ENCODE measurements at places on chromosomes 1 and 21.

DNA sequence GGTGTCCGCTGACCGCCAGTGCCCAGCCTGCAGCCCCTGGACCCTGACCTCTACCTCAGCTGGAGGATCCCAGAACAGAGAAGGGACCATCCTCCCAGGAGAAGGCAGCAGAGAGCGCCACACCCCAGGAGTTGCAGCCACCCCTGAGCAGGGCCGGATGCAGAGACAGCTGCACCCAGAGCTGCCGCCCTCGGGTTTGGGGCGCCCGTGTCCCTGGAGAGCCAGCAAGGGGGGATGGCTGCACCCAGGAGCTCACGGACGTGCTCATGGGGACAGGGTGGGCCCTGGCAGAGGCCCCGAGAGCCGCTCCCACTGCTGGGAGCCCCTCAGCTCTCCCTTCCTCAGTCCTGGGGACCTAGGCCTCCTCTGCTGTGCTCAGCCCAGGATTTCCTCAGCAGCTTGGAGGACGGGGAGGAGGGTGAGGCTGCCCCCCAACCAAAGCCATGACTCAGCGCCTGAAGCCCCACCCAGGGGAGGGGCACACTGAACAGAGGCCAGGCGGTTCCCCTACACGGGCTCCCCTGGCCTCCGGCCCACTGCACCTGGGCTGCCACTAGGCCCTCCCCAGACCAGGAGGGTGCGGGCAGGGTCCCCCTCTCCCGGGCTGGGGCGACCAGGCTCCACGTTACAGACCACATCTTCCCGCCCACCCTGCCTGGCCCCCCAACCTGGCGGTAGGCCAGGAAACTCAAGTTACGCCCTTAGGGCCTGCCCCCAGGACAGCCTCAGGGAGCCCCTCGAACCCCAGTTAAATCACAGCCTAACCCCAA lies 2.2 kb downstream of the ACAP3 start:
- DNase-seq: peak; percentile 66

DNA sequence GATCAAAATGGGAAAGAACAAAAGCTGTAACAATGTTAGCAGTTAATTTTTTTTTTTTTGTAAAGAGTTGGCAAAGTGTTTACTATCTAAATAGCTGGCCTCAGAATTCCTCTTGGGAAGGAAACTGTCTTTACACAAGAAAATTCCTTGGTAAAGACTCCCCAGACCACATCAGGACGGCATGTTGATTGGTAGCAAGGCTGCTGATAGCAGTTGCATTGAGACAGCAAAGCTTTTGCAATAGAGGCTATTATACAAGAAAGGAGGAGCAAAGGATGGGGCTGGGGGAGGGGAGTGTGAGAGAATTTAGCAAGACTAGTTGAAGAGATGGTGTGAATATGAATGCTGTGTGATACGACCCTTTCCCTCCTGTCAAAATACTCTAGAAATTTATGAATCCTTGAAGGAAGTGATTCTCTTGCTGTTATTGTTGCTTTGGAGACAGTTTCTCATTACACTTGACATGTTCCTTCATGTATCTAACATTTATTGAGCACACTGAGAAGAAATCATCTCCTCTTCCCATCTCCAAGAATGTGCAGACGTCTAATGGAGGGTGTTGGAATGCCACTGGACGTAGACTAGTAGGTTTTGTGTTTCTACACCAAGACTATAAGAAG lies 355.6 kb downstream of the SIPA1L2 start:
- DNase-seq: no peak

DNA sequence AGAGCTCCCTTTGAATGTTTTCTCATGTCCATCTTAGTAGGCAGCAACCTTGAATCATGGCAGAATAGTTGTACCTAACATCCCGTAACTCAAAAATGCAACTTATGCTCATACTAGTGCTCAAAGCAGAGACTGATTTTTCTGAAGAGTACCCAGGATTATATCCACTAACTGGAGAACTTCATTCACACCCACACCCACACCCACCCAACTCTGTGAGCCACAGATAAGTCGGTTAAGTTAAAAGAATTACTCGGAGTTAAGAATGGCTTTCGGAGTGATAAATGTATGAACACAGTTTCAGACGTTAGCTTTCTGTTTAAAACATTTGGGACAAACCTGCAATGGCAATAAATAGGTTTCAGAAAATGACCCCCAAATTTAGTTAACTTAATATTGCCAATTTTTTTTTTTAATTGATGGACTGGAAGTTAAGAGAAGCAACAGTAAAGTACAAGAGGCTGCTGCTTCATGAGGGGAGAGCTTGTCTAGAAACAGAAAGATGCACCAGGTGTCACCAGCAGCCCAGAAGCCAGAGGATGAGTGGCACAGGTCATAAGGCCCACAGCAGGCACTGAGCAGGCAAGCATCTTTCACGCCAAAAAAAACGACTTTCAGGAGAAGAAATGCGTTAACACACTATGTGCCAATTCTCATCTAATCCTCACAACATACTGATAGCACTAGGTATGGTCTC lies 48.4 kb upstream of the C1orf198 start:
- DNase-seq: no peak

DNA sequence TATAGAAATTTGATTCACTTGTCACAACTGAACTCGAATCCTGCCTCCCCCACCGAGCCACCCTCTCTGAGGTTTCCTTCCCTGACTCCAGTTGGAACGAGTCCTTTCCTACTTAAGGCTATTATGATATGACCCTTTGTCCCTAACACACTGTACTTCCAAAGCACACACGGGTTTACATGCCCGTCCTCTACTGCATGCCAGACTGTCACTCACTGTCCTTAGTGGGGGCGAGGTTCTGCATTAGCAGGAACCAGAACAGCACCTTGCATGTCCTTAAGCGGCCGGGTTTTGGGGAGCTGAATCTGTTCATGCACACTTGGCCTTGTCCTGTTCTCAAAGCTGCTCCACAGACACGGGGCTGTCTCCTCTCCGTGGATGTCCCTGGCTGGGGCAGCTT lies 164.6 kb upstream of the KCNJ6 start:
- DNase-seq: no peak

GRCh38 chr1:93438716-93439115 lies 9.2 kb upstream of the FNBP1L start:
- no peak for DNase-seq

- DNase-seq: no peak
Observed at GRCh38 chr1:30315185-30315960, 408.0 kb downstream of the MATN1 start.

GRCh38 chr1:201609661-201610318 lies 70.9 kb downstream of the NAV1 start:
- DNase-seq: no peak

DNA sequence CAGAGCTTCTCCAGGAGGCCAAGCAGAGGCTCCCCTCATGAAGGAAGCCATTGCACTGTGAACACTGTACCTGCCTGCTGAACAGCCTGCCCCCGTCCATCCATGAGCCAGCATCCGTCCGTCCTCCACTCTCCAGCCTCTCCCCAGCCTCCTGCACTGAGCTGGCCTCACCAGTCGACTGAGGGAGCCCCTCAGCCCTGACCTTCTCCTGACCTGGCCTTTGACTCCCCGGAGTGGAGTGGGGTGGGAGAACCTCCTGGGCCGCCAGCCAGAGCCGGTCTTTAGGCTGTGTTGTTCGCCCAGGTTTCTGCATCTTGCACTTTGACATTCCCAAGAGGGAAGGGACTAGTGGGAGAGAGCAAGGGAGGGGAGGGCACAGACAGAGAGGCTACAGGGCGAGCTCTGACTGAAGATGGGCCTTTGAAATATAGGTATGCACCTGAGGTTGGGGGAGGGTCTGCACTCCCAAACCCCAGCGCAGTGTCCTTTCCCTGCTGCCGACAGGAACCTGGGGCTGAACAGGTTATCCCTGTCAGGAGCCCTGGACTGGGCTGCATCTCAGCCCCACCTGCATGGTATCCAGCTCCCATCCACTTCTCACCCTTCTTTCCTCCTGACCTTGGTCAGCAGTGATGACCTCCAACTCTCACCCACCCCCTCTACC lies 19.1 kb downstream of the CSF1 start:
- DNase-seq: no peak

DNA sequence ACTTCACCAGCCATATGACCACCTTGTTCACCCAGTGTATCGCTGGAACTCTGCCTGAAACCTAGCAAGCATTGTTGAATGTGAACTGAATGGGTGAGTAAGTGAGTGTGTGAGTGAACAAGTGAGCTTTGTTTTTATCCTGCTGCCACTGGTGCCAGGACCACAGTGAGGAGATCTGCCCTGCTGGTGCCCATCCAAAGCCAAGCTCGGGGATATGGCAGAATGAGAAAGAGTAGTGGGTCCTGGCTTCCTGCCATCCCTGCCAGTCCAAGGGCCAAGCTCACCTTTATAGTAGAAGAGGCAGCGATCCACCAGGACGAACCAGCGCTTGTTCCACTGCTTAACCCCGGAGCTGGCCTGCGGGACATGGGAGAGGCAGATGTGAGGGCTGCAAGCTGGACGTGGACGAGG lies 53.4 kb upstream of the GOLT1A start:
- DNase-seq: no peak

- DNase-seq: no peak
Observed at GRCh38 chr1:61087571-61087970, 5.2 kb downstream of the NFIA start.

GRCh38 chr1:227766015-227766634 lies 30.9 kb downstream of the SNAP47 start:
- DNase-seq: peak; percentile 66

DNA sequence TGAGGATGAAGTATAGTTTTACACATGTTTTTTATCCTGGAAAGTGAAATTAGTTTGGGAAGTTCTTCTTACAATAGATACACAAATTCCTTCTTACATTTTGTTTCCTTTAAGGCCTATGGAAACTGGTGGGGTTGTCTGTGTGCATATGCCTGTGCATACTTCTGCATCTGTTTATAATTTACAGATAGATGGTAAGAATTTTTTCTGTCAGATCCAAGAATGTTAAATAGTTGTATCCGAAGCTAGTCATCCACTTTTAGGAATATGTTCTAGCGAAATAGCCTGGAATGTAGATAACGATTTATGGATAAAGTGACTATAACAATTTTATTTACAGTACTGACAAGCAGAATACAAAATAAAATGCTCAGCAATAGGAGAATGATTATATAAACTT lies 194.1 kb downstream of the ROR1 start:
- DNase-seq: no peak

- peak; percentile 32 for DNase-seq
Observed at GRCh38 chr1:94237291-94238226, at the start of gene ARHGAP29. Gene ARHGAP29 (minus strand): TSS chr1:94237584. CDS start chr1:94231611, 5,973 bp downstream.

- DNase-seq: no peak
Observed at GRCh38 chr1:15476927-15477326, 1.0 kb downstream of the CELA2B start.

GRCh38 chr1:94796266-94796665 lies 23.9 kb upstream of the SLC44A3 start:
- DNase-seq: no peak

DNA sequence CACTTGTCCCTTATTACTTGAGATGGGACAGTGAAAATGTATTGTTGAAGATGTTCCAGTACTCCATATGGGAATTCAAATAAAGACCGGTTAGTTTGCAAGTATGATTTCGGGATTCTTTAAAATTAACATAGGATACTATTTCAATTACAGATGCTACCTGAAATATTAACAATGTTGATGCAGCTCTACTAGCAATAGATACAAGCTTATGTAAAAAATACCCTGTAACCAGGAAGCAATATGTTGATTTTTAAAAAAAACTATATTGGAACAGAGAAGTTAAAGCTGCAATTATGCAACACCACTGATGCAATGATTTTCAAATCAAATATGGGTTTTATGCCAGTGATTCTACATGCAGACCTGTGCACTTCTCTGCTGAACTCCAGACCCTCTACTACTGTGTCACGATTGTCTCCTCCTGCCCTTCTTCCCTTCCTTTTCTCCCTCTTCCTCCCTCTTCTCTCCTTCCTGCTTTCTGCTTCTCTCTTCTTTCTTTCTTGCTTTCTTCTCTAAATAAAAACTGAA lies 179.2 kb downstream of the ATP6V1G3 start:
- DNase-seq: no peak

GRCh38 chr1:114154146-114154962 lies 685 bp upstream of the SYT6 start:
- no peak for DNase-seq

DNA sequence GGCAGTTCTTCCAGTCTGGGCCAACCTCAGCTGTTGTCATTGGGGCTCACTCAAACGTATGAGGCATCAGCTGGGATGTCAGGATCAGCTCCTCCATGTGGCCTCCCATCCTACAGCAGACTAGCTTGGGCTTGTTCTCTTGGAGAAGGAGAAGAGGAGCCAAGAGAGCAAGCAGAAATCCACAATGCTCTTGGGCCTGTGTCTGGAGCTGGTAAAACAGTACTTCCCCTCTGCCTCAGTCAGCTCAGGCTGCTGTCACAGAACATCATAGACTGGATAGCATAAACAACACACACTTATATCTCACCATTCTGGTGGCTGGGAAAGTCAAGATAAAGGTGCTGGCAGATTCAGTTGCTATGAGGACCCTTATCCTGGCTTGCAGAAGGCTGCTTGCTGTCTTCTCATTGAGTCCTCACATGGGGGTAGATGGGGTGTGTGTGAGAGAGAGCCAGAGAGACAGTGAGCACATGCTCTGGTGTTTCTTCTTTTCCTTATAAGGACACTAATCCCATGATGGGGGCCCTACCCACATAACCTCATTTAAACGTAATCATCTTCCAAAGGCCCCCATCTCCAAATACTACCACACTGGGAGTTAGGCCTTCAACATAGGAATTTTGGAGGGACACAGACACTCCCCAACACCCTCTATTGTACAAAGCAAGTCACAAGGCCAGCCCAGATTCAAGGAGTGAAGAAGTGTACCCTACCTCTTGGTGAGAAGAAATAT lies 16.3 kb upstream of the DNAJC6 start:
- no peak for DNase-seq

DNA sequence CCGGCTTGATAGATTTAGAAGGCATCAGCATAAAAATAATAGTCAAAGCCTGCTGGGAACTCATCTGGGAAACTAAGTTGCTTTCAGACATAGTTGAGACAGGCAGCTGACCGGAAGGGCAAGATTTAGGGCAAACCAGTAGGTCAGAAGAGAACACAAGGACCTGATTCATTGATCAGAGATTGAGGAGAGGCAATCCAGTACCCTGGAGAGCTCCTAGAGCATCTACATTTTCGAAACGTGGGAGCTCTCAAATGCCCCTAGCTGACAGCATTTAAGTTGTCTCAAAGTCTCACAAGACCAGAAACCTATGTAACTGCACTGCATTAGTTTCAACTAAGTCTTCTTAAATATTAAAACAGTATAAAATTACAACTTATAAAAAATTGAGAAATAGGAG lies 22.9 kb upstream of the MTF2 start:
- no peak for DNase-seq

DNA sequence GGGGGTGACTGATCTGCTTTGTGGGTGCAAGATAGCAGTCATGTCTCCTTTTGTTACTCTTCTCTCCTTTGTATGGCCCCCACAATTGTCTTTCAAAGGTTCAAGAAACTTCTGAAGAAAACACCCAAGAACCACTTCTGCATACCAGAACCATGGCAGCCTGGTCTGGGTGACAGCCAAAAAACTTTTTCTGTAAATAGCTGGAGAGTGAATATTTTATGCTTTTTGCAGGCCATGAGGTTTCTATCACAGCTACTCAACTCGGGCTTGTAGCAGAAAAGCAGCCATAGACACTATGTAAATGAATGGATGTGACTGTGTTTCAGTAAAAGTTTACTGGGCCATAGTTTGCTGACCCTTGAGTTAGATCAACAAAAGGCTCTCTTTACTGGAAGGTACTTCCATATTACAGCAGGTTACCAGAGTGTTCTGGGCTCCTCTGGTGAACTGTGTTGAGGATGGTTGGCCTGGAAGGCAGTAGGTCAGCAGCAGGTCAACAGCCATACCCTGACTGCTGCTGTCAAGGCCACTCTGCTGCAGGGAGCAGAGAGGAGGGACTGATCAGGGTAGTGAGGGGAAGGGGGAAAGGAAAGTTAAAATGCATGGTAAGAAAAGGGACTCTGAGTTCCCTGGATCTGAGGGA lies 116.4 kb downstream of the GDAP2 start:
- no peak for DNase-seq

GRCh38 chr1:54111624-54112023 lies 41.2 kb downstream of the CDCP2 start:
- DNase-seq: no peak
